ENCODE measurements at places on chromosomes 1 and 21.

- no peak for DNase-seq
Measured at GRCh38 chr1:111214884-111215283, 12.6 kb upstream of the CHI3L2 start.

GRCh38 chr21:32337206-32337605, 38.6 kb downstream of the MRAP start:
- no peak for DNase-seq

DNA sequence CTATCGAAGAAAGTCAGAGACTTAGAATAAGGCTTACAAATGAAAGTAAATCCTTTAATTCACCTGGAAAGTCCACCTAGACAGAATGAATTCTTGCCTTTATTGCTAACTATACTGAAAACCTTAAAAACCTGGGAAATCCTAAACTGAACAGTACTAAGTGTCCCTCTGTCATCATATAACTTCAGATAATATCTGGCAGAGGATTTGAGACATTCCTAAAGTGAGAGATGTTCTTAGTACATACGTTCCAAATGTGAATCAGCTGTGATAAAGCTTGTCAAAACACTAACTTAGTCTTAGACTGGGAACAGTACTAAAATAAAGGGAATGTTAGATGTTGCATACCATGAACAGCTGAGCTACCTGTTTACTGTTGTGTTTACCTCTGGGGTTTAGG, 121.7 kb downstream of the TNFSF18 start:
- DNase-seq, result no peak

GRCh38 chr1:26189751-26190275, 589 bp upstream of the CATSPER4 start:
- DNase-seq, result peak; percentile 19

Measured in hematopoietic multipotent progenitor cell (in vitro differentiated cells).